ENCODE measurements at places on chromosomes 6 and 20.

GRCh38 chr6:139236105-139236504 is 55.7 kb downstream of the TXLNB start:
- DNase-seq = no peak

- no peak for DNase-seq
Observed at GRCh38 chr6:156652231-156652750, 124.9 kb upstream of the ARID1B start.

GRCh38 chr6:156694679-156695078 is 82.5 kb upstream of the ARID1B start:
- DNase-seq = no peak

- DNase-seq = no peak
Observed at GRCh38 chr6:135270676-135271536, 89.8 kb downstream of the MYB start.

DNA sequence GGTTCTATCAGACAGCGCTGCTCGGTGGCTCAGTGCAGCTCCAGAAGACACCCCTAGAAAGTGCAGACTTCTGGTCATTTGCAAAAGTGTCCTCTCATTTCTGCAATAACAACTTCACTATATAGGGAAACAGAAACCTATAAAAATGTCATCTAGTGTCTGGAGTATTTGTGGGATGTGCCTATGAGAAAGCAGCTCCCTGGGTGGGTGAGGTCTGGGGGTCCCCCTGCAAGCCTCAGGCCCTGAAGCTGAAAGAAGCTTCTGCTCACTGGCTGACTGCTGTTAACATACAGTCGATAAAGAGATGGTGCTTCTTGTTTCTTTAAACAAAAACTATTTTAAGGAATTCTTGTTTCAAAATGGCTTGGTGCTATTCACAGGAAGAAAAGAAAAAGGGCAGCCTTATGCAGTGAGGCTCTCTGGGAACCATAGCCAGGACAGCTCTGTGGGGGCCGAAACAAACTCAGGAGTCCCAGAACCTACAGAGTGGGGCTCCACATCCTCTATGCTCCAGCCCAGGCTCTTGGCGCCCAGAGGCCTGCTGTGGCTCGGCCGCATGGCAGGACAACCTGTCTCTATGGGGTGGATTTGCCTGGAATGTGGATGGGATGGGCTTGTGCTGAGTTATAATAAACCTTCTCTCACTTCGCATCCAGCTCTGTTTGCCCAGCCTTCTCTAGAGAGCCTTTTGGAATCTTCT is 109.7 kb downstream of the BANF2 start:
- no peak for DNase-seq

- no peak for DNase-seq
Observed at GRCh38 chr6:151254451-151255081, 14.8 kb downstream of the AKAP12 start.

- DNase-seq = peak; percentile 1
Observed at GRCh38 chr20:39264506-39265172, 302.5 kb downstream of the DHX35 start.

DNA sequence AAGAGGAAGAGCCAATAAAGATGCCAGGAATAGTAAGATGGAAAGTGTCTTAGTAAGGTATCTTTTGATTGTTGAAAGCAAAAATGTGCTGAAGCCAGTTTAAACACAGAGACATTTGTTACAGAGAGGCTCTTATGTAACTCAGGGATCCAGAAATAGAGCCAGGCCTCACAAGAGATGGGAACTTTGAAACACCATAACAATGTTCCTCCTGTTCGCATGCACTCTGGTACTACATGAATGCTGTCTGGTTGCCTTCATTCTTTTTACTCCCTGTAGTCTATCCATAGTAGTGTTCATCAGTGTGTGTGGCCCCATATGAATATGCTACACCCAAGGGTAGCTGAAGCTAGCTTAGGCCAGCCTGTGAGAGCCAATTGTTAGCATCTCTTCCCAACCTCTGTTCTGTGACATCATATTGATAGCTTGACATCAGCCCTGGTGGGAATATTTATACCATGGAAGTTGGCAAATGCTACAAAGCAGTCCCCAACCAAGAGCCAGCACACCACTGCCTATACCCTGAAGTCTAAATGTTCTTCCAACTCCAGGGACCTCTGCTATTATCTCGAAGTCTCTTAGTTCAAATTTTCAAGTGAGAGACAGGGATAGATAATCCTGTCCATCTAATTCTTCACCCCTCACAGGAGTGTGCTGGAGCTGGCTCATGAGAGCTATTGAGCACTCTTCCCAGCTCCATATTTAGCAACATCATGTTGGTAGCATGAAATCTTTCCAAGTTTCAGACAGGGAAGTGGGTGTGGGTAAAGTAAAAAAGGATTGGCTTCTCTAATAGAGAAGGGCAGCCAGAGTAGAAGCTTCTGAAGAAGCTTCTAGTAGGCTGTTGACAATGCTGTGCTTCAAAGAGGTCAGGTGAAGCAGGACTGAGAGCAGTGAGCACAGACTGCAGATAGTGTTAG is 7.0 kb downstream of the NDUFAF5 start:
- DNase-seq = no peak

DNA sequence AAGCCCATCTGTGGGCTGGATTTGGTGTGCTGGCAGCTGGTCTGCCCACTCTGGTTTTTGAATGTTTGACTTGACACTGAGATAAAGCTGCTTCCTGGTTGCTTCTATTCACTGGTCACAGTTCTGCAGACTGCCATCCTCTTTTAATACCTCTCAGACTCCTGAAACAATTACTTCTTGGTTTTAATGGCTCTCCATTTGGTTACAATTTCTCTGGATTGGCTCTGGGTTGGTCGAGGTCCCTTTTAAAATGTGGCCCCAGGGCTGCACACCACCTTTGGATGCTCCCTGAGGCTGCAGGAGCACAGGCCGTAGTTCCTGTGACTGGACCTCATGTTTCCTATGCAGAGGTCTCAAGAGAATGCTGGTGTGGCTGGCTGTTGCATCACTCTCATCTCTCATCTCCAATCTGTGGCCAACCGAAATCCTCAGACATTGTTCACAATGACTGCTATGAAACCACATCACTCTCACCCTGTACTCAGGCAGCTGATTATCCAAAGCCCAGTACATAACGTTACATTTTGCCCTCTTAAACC is 98.5 kb downstream of the INSM1 start:
- no peak for DNase-seq

DNA sequence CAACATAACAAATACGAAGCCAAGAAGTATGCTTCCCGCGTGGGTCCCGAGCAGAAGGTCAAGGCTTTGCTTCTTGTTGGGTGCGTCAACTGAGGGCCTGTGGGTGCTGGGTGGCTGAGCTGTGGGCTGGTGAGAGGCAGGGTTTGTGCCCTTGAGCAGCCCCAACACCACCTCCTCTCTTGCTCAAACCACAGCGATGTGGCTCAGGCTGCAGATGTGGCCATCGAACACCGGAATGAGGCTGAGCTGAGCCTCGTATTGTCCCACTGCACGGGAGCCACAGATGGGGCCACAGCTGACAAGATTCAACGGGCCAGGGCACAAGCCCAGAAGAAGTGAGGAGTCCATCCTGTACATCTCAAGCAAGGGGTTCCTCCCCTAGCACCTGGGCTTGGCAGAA is 7.0 kb upstream of the PTPRA start:
- no peak for DNase-seq

DNA sequence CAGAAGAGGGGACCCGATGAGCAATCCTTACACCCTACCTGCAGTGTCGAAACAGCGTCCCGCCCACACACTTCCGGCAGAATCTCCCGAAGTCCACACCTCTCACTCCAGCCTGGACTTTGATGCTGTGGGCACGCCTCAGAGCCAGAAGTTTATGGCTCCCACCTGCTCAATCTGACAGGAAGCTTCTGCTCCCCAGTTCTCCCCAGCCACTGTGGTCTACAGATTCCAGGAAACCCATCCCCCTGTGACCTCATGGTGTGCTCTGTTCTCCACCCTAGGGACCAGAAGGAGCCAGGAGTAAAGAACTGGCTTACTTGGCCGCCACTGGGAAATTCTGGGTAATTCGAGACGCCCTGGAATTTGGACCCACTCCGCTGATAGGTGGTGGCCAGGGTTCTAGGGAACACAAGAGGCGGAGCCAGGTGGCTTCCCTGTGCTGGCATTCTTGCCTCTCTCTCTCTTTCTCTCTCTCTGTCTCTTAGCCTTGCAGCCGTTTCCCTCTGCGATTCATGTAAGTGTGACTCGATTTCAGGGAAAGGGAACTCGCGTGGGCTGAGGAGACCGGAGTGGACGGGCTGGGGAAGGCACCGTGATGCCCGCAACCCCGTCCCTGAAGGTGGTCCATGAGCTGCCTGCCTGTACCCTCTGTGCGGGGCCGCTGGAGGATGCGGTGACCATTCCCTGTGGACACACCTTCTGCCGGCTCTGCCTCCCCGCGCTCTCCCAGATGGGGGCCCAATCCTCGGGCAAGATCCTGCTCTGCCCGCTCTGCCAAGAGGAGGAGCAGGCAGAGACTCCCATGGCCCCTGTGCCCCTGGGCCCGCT is at the start of gene TRIM15:
TSS of gene TRIM15 (plus strand) at position 457 of the 828 bp plus-strand sequence. CDS start at position 596, 139 bp downstream.
- DNase-seq = no peak

DNA sequence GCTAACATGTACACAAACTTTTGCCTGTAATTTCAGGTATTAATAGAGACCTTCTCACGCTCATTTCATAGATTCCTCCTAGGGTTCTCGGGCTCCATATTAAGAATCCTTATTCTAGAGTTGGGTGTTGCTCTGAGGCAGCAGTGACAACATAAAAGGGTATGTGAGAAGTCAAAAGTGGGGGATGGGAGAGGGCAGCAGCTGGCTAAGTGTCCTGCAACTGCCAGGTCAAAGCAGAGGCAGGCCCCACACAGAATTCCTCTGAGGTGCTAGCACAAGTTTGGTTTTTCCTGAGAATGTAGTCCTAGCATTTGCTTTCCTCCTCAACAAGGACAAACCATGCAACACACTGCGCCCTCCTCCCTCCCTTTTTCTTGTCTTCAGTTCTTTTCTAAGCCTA is 4.6 kb downstream of the NSFL1C start:
- no peak for DNase-seq

- no peak for DNase-seq
Observed at GRCh38 chr6:44811456-44811855, 423.9 kb downstream of the CDC5L start.

DNA sequence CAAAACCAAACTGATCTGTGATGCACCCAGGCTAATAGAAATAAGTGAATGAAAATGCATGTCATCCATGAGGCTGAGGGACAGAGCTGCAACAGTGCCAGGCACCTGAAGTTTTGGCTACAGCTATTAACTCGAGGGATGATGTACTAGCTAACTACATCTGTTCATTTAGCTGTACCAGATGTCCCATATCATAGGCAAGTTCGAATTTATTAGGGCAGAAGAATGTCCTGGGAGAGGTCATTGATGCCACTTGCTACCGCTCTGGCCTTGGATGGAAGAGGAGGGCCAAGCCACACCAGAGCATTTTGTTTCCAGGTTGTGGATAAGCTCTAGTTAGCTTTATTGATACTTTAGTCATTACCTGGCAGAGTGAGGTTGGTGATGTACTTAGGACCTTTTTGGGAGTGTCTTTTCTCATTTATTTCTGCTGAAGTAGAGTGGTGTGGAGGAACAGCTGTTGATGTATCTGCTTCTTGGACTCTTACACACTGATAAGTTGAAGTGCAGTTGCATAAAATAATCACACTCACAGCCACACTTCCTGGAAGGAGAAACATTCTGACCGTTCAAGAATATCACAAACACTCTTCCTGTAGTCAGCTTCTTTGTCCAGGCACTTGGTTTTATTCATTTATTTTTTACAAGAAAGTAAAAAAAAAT is 8.2 kb downstream of the ZFAND3 start:
- no peak for DNase-seq

- no peak for DNase-seq
Observed at GRCh38 chr6:140485740-140486449, 1111.4 kb upstream of the CITED2 start.

DNA sequence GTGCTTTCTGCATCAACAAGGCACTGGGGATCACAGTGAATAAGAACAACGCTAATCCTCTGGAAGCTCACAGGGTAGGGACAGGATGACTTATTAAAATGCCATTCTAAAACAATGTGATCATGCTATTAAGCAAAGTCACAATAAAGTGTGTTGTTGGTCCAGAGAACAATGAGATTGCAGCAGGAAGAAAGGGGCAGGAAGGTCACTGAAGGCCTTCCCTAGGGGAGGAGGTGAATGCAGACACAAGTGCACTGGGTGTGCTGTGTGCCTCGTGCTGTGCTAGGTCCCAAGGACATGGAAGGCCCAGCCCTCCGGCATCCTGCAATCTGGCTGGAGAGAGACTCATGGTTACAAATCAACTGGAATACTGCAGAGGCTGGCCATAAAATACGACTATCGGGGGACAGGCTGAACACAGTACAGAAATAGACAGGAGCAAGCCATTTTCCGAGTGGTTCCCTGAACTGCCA is 55.7 kb downstream of the LYRM4 start:
- DNase-seq = no peak

DNA sequence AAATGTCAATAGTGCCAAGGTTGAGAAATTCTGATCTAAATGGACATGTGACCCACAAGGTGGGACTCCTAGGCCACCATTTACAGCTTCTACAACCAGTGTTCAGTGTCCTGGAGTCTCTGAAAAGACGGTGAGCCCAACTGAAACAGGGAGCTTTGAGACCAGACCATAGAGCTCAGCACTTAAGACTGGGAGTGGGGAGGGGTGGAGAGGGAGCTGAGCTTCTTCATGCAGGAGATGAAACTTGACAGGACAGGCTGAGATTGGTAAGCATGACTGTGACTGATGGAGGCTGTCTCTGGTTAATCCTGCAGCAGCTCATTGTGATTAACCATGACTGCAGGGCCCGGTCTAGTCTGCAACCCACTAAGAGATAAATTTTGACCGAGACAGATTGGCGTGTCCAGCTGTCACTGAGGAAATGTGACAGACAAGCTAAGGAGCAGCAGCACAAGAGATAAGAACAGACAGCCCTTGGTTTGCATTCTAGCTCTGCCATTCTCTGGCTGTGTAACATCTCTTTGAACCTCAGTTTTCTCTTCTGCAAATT is 1.4 kb upstream of the AAR2 start:
- no peak for DNase-seq

Data from activated T-helper 1 cell treated with Interleukin-2 at 50 U/mL for 16 hours (primary cell).